ENCODE measurements at places on chromosomes 3 and 15.

- no peak for DNase-seq
These were observed 510.2 kb upstream of the MDFIC2 start for GRCh38 chr3:70822669-70823068.

DNA sequence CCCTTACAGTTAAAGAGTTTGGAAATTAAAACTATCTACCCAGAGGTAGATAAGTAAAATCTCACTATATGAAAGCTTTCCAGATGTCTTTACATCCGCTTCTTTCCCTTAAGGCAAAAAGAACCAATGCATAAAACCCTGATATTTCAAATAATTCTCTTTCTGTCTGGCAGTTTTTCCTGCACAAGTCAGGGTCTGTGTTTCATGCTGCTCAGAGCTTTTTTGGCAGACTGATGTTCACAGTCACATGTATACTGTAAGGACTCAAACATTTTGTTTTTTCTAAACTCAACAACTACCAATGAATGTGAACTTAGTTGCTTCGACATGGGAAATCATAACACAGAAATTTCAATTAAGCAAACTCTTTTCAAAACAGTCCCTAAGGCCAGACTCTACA, 988.4 kb downstream of the EPHA3 start:
- DNase-seq, result no peak

- DNase-seq, result no peak
These were observed 110.3 kb downstream of the TOP2B start for GRCh38 chr3:25554376-25554775.

GRCh38 chr3:123961508-123961856, 453 bp upstream of the CCDC14 start:
- no peak for DNase-seq

- peak; percentile 67 for DNase-seq
These were observed 311.6 kb downstream of the CNTN6 start for GRCh38 chr3:1404270-1404962.

DNA sequence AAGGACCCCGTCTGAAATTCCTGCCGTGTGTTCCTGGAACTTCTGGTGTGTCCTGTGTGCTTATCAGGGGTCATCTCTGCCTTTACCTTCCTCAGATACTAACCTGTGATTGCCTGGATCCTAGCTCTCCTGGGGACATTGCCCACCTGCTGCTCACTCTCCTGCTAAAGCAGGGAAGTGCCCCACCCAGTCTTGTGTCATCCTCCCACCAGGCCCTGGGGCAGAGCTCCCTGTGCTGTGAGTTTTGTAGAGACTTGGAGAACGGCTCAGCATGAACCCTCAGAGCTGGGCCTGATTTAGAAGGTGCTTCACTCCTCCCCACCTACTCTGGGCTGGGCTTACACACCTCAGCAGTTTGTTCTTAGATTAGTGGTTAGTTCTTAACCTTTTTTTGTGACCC, 3.8 kb upstream of the TMEM44 start:
- DNase-seq, result no peak

DNA sequence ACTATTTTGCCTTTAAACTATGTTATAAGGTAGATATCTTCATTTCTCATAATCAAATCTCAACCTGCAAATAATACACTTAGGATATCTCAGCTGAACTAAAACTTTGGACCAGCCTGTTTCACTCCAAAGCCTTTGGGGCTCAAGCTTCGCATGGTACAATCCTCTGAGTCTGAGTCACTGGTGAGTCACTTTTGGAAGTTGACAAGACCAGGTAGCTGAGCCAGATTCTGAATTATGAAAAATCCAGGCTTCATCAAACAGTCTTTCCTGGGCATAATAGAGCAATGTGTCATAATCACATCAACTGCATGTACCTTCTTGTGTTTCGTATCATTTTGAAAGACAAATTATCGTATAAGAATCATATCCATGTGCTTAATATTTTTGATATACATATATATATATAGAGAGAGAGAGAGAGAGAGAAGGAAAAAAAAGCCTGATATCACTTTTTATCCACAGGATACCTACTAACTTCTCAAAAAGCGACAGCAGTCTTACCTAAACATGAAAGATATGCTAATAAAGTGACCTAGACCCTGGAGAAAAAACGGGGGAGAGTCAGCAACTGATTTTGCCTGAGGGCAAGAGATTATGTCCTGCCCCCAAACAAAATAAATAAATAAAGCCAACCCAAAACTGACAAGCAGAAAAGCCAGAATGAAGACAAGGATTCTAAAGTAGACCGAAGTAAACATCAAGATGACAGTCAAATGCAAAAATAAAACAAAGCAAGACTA, 263.9 kb upstream of the TGFBR2 start:
- peak; percentile 96 for DNase-seq

- no peak for DNase-seq
These were observed 293.3 kb upstream of the CNTN4 start for GRCh38 chr3:1805331-1805730.

GRCh38 chr15:38559131-38559530, 5.5 kb downstream of the RASGRP1 start:
- no peak for DNase-seq

DNA sequence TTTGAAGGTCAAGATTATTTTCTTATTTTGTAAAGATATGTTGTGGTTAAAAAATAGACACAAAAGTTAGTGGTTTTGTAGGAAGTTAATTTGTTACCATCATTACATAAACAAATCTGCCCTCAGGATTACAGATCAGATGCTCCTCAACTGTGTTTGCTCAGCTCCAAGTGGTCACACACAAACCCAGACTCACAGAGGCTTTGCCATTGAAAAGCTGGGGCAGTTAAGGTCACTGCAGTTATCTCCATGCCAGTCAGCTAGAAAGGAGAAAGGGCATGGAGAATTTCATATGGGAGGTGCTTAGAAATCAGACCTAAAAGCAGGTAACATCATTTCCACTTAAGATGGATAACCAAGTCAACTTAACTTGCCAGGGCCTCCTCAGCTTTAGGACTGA, 825.7 kb upstream of the GBE1 start:
- no peak for DNase-seq

DNA sequence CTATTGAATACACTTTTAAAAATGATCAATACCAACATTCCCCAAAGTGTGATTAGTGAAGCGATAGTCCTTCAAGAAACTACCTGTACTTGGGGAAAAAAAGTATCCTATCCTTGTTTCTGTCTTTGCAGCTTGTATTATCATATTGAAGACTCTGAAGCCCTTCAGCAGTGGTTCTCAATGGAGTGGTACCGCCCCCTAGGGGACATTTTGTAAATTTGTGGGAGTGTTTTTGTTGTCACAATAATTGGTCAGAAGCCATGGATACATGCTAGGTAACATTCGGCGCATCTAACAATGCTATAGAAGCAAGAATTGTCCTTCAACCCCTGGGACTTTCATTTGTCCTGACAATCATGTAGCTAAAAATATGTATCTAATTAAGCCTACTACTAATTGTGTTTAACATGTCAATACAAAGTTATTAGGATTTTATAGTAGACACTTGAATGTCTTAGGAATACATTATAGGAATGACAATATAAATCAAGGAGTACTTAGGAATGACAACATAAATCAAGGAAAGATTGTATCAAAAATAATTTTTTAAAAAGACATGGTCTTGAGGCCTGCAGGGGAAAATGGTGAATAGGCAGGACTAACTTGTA, 53.7 kb downstream of the NMD3 start:
- DNase-seq, result peak; percentile 52

- no peak for DNase-seq
These were observed 15.2 kb downstream of the GABRA5 start for GRCh38 chr15:26882112-26882511.

- DNase-seq, result peak; percentile 67
These were observed 162.4 kb upstream of the CFAP20DC start for GRCh38 chr3:59212128-59212779.

- DNase-seq, result no peak
These were observed 125.5 kb upstream of the TRIM42 start for GRCh38 chr3:140552403-140552802.

DNA sequence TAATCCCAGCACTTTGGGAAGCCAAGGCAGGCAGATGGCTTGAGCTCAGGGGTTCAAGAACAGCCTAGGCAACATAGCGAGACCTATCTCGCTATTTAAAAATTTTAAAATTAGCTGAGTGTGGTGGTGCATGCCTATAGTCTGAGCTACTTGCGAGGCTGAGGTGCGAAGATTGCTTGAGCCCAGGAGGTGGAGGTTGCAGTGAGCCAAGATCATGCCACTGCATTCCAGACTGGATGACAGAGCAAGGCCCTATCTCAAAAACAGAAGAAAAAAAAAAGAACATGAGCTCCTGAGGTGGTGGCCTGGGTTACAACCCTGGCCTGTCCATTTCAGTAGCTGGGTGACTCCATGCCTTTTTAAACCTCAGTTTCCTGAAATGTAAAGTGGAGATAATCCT, 7.2 kb downstream of the DNASE1L3 start:
- DNase-seq, result no peak

DNA sequence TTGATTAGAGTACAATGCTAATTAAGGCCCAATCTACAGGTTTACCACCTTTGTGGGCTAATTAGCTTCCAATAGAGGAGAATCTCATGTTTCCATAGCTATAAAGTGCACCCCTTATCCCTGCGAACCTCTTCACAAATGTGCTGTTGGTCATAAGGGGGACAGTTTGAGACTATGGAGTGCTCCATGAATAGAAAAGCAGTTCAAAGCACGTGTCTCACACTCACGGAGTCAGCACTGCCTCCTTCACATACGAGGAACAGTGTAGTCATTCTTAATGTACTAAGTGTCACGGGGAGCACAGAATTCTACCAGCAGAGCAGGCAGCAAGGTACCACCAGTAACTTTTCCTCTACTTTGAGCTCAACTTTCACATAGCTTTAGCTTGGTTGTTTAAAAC, 62.1 kb downstream of the ETV5 start:
- no peak for DNase-seq

DNA sequence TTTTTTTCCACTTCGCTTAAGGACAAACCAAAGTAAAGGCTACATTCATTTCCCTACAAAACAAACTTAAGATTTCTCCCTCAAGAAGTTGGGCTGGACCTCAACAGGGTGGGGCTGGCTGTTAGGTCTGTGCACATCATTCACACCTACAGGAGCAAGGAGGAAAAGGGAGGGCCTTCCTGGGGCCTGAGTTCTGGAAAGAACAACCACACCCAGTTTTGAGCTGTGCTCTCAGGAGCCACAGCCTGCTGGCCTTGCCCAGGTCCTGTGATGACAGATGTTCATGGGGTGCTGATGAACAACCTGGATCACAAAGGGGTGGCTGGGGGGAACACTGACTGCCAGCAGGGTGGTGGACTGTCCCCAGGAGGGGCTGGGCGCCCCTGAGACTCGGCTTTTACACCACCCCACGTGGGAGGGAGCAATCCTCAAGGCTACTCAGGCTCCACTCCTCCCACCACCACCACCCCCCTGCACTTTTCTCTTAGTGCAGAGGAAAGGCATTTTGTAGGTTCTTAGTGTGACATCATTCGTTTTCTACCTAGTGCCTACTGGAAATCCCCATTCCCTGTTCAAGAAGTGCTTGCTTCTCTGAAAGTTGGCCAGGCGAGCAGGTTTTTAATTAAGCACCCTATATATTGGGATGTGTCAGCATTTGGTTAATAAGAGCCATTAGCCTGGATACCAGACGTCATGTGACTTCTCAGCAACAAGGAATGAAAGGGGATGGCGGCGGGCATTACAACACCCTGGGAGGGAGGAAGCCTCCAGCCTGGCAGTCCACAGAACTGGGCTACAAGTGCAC, 35.7 kb downstream of the CCNB2 start:
- DNase-seq, result no peak

- DNase-seq, result no peak
These were observed 8.1 kb downstream of the FAM3D start for GRCh38 chr3:58658508-58658907.

- no peak for DNase-seq
These were observed 128.0 kb upstream of the PROK2 start for GRCh38 chr3:71912839-71913495.

GRCh38 chr3:103247459-103247858, 812.6 kb downstream of the ZPLD1 start:
- no peak for DNase-seq

GRCh38 chr15:57746786-57747185, 40.3 kb downstream of the POLR2M start:
- no peak for DNase-seq

- no peak for DNase-seq
These were observed 294.0 kb downstream of the RORA start for GRCh38 chr15:60935130-60935529.

GRCh38 chr15:40058476-40059140, 19.6 kb upstream of the SRP14 start:
- DNase-seq, result peak; percentile 83
